Hindlimb muscle (tissue), 1 donor: ENCODE measurements at places on chromosomes 16 and 17.

DNA sequence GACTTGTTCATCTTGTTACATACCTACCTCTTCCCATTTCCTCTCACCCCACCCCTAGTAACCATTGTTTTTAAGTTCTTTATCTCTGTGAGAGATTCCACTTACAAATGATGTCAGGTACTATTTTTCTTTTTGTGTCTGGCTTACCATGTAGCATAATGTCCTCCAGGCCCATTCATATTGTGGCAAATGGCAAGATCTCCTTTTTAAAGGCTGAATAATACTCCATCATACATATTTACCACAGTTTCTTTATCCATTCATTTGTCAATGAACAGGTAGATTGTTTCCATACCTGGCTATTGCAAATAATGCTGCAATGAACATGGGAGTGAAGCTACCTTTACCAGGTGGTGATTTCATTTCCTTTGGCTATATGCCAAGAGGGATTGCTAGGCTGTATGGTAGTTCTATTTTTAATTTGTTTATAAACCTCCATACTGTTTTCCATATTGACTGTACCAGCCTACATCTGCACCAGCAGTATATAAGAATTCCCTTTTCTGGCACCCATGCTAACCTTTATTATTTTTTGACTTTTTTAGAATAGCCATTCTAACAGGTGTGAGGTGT is 53.9 kb downstream of the NSRP1 start:
- no peak for DNase-seq

DNA sequence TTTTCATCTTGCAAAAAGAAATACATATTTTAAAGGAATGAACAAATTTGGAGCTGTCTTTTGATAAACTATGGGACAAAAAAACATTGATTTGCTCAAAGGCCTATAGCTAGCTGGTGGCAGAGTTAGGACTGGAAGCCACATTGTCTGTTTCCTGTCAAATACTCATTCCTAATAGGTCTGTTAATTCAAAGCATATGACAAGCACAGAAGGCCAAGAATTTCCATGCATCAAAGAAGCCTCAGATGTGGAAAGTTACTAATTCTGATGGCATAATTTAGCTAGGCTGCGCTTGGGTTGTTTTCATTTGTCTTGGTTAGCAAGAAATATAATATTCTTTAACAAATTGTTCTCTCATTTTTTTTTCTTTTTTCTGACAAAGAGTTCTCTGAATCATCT is 98.0 kb downstream of the CDK5R1 start:
- no peak for DNase-seq

DNA sequence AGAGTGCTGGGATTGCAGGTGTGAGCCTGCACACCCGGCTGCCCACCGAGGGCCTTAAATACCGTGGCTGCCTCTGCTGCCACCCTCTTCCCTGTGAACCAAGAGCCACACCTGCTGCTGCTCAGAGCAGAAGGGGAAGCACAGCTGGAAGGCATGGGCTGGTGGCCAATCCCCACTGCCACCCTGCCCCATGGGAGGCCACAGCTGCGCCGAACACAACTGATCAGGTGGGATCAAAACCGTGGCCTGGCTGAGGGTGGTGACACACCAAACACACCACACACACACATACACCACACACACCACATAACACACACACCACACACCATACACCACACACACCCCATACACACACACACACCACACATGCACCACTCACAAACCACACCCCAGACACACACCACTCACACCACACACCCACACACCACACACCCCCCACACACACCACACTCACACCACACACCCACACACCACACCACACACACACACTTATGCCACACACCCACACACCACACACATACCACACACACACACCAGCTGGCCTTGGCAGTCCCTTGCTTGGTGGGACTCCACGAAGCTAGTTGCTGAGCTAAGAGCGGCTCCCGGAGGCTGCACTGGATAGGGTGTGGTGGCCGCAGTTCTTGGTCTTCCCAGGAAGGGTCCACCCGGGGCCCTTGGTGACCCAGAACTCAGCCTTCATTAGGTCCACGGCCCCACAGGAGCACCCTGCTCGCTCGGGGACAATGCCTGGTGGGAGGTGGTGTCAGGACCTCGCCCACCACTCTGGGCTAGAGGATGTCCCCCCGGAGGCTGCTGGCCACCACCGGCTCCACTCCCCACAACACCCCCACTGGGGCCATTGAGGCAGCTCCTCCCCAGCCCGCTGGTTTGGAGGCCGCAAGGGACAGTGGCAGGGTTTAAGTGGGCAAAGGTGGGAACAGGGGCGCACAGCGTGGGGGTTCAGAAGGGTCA is 14.9 kb downstream of the CEP131 start:
- DNase-seq: no peak

DNA sequence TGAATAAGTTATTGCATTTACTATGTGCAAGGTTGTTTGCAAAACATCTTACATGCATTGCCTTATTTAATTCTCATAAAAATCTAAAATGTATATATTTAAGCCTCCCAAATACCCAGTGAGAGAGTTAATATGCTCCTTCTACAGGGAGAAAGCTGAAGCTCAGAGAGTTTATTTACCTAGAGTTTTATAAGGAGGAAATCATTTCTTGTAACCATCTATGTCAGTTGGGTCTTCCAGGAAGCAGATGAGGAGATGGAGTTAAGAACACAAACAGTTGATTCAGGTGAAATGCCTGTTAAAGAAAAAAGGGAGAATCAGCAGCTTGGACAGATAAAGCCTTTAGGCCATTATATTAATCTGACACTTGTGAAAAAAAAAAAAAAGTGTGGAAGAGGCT is 62.6 kb upstream of the DHX40 start:
- DNase-seq: no peak

DNA sequence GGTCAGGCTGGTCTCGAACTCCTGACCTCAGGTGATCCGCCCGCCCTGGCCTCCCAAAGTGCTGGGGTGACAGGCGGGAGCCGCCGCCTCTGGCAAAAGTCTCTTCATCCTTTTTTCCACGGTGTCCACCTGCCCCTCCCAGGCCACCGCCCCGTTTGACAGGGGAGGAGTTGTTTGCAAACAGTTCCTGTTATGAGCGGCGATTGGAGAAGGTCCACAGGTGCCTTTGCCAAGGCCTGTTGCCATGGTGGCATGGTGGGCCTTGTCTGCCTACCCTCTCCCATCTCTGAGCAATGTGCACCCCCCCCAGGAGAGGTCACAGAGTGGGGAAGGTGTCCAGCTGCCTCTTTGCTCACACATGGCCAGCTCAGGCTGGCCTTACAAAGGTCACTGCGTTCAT is 16.0 kb upstream of the RAP1GAP2 start:
- DNase-seq: no peak

- DNase-seq: no peak
These were observed 14.0 kb downstream of the ZSCAN10 start for GRCh38 chr16:3084969-3085670.

GRCh38 chr17:17493986-17494466 is 2.2 kb downstream of the RASD1 start:
- no peak for DNase-seq

DNA sequence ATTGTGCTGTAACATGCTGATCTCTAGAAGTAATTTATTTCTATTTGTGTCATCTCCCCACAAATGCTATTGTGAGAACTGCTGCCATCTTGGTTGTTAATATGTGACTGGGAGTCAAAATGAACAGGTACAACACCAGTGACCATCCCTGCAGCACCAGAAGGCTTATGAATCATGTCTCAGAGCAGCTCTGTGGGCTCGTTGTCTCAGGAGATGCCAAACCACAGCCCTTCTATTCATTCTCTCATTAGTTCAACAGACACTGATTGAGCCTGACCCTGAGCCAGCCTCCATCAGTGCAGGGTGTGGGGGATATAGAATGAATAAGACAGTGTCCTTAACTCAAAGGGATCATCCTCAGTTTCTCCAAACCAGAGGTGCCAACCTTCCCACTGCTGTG is 92.5 kb downstream of the UTP18 start:
- no peak for DNase-seq

DNA sequence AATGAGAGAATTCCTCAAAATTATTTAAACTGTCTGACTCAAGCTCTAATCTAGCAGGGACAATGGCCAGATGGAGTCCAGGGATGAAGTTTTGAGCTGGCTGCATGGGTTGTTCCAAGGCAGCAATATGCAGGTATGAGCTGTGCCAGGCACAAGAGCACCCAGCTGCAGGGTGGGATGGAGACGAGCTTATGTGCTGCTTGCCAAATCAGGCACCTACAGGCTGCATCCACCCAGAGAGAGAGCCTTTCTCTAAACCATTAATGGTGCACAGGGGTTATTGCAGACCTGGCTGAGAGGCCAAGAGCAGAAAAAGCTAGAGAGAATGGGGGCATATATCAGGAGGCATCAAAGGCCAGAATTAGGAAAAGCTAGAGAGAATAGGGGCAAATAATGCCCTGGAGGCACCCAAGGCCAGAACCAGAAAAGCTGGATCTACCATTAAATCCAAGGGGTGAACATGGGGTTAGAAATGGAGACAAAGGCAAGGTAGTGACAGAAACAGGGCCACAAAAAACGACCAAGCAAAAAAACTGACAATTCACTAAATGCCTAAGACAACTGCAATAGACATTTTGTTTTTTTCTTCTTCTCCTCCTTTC is 11.0 kb downstream of the KRT33A start:
- no peak for DNase-seq

DNA sequence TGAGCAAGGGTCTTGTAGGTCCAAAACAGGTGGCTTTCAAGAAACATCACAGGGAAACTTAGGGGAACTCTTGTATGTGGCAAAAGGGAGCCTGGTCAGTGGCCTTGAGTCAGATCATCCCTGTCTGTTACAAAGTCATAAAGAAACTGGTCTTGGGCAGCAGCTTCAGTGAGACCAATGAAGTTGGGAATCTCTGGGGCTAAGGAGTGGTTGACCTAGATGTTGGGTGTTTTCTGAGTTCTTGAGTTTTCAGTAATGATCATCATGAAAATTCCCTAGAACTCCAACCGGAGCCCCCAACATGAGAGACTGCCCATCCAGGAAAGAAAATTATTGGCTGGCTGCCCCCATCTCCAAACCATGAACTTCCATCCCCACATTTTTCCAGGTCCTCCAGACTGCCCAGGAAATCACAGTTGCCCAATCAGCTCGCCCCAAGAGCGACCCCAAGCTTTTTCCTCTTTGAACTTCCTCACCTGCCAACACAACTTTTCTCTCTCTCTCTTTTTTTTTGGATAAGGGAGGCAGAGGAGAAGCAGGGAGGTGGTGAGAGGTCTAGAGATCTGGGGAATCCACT is 3.9 kb downstream of the CCR7 start:
- no peak for DNase-seq

- DNase-seq: no peak
These were observed 538 bp upstream of the FCSK start for GRCh38 chr16:70453892-70454221.

DNA sequence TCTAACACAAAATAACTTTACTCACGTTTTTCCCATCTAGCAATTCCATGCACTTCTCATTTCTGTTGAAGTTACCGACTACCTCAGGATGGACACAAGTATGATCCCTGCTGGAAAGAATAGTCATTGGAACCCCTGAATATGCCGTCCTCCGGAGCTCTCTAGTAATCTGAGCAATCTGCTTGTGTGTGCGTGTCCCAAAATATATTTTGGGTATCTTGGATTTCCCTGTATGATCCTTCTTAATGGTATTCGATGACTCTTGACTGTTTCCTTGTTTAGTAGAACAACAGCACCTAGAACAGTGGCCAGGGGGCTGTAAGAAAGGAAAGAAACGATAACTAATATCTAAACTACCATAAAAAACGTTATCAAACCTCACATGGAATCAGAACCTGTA is 54.9 kb downstream of the BRIP1 start:
- no peak for DNase-seq

DNA sequence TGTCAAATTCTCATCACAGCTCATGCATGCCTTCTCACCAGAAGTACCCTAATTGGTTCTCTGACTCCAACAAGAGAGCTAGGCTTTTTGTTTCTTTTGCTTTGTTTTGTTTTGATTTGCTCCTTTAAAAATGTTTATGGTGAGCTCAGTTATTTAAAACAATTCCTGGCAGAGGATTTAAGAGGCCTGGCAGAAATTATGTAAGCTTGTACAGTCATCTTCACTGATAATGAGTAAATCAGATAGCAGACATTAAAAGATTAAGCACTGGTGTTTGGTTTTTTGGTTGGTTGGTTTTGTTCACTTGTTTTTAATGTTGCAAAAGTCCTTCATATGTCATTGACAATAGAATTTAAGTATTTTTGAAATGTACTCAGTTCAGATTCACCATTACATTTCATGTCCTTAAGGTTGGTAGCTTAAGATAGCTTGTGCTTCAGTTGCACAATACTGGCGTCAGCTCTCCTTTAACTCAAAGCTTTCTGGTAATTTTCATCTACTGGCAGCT is 378.9 kb downstream of the CDH13 start:
- no peak for DNase-seq

GRCh38 chr17:74192950-74193781 is 10.3 kb upstream of the RPL38 start:
- no peak for DNase-seq

- DNase-seq: peak; percentile 36
These were observed 10.5 kb upstream of the ITGAD start for GRCh38 chr16:31382485-31383161.

GRCh38 chr17:82397449-82398335 is 20.5 kb upstream of the HEXD start:
- no peak for DNase-seq

DNA sequence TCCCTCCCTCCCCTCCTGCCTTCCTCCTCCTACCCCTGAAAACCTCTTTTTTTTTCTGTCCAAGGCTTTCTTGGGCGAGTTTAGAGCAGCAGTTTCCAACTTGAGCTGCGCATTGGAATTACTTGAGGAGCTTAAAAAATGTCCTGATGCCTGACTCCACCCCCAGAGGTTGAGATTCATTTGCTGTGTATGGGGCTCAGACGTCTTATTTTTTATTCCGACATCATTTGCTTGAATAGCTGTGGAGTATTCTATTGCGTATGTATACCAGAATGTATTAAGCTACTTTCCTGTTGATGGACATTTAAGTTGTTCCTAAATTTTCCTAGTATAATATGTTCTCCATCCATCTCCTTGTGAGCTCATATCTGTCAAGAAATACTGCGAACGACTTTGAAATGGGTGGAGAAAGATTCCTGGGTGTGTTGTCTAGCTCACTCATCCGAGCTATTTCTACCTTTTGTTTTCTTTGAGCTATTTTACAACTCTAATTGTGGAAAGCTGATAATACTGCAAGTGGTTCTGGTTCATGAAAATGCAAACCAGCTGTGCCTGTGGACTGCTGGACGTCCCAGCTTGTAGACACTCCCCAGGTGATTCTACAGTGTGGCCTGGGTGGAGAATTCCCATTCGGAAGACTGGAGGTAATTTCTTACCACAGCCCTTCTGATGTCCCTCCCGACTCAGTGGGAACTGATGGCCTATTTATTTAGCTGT is 40.5 kb downstream of the CMIP start:
- no peak for DNase-seq
